Smooth muscle cell of trachea (primary cell): ENCODE measurements at places on chromosomes 1 and 21. TPM values are rescaled to one million over a fixed set of nuclear protein-coding genes. Genes with fewer than 3 reads are reported as not detected.

AIM2 gene
- total RNA-seq: 0.58 TPM in 1 of 2 replicates, not detected in the other

BMP8A gene
- total RNA-seq: not detected in 2 replicates

NR0B2 gene
- not detected in 2 replicates for total RNA-seq

TFF3 gene
- total RNA-seq: 0.17 and 0.29 TPM in 2 replicates

KRTAP7-1 gene
- total RNA-seq: not detected in 2 replicates

HES2 gene
- 0.15 and 1.3 TPM in 2 replicates for total RNA-seq

SLAMF7 gene
- total RNA-seq: not detected in 2 replicates

SNX27 gene
- 38.3 and 38.5 TPM in 2 replicates for total RNA-seq

TFF2 gene
- not detected in 2 replicates for total RNA-seq

OR2W3 gene
- total RNA-seq: not detected in 2 replicates

BLZF1 gene
- 27.5 and 40.7 TPM in 2 replicates for total RNA-seq

KRTAP6-3 gene
- total RNA-seq: not detected in 2 replicates

CYP4A11 gene
- not detected in 2 replicates for total RNA-seq

CD5L gene
- not detected in 2 replicates for total RNA-seq

RBM11 gene
- total RNA-seq: 0.58 TPM in 1 of 2 replicates, not detected in the other

SAMD11 gene
- total RNA-seq: 11.1 and 12.7 TPM in 2 replicates

MATN1 gene
- total RNA-seq: 0.33 TPM in 1 of 2 replicates, not detected in the other

ANXA9 gene
- 0.17 and 0.29 TPM in 2 replicates for total RNA-seq

SMIM1 gene
- total RNA-seq: 2.8 and 8.1 TPM in 2 replicates

MRAP gene
- total RNA-seq: 0.17 TPM in 1 of 2 replicates, not detected in the other

SPATA1 gene
- 0.44 and 1.3 TPM in 2 replicates for total RNA-seq

HPDL gene
- 0.50 and 0.73 TPM in 2 replicates for total RNA-seq

LIN28A gene
- total RNA-seq: not detected in 2 replicates

PLXNA2 gene
- 1.9 and 2.8 TPM in 2 replicates for total RNA-seq

TMEM61 gene
- not detected in 2 replicates for total RNA-seq
